Smooth muscle cell of the coronary artery (primary cell): ENCODE measurements at places on chromosomes 6 and 20. TPM values are rescaled to one million over a fixed set of nuclear protein-coding genes. Genes with fewer than 3 reads are reported as not detected.

MMS22L gene
- 7.8 and 10.0 TPM in 2 replicates for total RNA-seq

DLK2 gene
- total RNA-seq, result 0.23 and 0.47 TPM in 2 replicates

OTOR gene
- total RNA-seq, result not detected in 2 replicates

MUC22 gene
- total RNA-seq, result not detected in 2 replicates

HMGN4 gene
- total RNA-seq, result 32.6 and 70.1 TPM in 2 replicates

KIF13A gene
- 42.8 and 56.2 TPM in 2 replicates for total RNA-seq

RSPO4 gene
- total RNA-seq, result not detected in 2 replicates

POLR1C gene
- total RNA-seq, result 16.8 and 31.5 TPM in 2 replicates

TMC2 gene
- total RNA-seq, result 0.23 TPM in 1 of 2 replicates, not detected in the other

TNFRSF6B gene
- total RNA-seq, result 0.68 and 7.8 TPM in 2 replicates
